Dermis microvascular lymphatic vessel endothelial cell (primary cell): ENCODE measurements at places on chromosomes 16 and 17.

DNA sequence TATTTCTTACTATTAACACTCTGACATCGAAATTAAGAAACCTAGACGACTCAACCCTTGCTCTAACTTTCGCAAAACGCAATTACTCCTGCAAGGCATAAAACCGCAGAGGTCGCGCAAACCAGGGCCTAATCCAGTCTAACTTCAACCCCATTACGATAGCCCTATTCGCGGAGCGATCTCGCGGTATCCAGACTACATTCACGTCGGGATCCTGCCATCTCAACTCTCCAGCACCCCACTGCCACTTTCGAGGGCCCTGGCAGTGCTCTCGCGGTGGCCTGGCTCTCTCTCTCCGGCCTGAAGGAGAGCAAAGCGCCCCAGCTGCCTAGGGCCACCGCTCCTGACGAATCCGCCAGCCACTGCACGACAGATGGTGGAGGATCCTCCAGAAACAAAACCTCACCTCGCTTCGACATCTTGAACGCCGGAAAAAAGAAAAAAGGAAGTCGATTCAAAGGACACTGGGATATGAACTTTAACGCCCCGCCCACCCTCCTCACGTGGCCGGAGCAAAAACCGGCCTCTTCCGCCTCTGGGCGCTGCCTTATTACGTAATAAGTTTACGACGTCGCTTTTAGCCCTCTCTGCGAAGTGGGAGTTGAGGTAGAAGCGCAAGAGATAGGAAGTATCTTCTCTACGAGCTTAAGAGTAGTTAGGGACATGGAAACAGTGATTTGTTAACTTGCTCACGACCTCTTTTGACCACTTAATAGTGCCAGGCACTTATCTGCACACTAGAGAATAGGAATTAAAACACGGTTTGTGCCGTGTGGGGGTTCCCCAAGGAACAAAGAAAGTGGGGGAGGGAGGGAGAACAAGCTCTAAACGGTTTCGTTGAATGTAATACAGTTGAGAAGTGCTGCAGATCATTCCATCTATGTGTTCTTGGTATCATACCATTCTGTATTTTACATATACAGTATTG lies at the start of gene RPL23:
TSS of gene RPL23 (minus strand) at position 430 of the 928 bp plus-strand sequence. CDS start at position 419, 11 bp downstream.
- DNase-seq = peak; percentile 98

- DNase-seq = no peak
These were observed 47.1 kb upstream of the CIBAR2 start for GRCh38 chr16:85159179-85159980.

DNA sequence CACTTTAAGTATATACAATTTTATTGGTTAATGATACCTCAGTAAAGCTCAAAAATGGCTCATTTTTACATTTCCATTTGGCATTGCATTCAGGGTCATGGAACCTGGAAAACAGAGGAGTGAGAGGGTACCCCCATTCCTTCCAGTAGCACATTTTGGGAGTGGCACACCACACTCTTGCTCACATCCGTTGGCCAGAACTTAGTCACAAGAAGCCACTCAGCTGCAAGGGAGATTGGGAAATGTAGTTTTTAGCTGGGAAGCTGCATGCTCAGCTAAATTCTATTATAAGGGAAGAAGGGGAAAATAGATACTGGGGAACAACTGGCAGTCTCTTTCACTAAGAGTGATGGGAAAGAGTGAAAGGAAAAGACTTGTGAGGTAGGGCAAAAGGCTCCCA lies 102.5 kb upstream of the TMEM97 start:
- DNase-seq = no peak

- peak; percentile 72 for DNase-seq
These were observed 23.2 kb downstream of the DYNC1LI2 start for GRCh38 chr16:66728117-66728787.

GRCh38 chr17:72976971-72977770 lies 115.3 kb downstream of the SLC39A11 start:
- DNase-seq = no peak

- DNase-seq = peak; percentile 91
These were observed 13.4 kb upstream of the CRISPLD2 start for GRCh38 chr16:84806256-84806889.

DNA sequence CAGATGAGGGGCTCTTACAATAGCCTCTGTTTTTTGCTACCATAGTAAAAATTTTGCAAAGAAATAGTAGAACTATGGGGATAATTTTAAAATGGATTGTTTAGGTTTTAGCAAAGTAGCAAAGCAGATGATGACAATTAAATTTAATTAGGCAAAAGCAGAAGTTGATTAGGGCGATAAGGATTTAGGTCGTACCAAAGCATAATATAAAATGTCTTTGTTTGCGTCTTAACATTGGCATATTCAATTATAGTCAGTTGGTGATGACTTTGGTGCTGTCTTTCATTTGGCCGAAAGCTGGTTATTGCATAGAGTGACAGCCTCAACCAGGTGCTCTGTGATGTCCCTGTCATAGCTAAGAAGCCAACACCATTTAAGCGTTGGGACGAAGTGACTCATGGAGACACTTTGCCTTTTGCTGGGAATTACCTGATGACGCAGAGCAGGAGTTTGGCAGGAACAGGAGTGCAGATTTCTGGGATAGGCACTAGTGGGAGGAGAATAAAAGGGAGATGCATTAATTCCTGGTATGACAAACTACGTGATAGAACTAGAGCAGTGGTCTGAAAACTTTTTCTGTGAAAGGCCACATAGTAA lies 38.3 kb downstream of the MAP2K6 start:
- DNase-seq = no peak

GRCh38 chr16:53172517-53172916 lies 117.7 kb downstream of the CHD9 start:
- DNase-seq = no peak
